T-helper 1 cell (primary cell): ENCODE measurements at places on chromosomes 11 and 22.

DNA sequence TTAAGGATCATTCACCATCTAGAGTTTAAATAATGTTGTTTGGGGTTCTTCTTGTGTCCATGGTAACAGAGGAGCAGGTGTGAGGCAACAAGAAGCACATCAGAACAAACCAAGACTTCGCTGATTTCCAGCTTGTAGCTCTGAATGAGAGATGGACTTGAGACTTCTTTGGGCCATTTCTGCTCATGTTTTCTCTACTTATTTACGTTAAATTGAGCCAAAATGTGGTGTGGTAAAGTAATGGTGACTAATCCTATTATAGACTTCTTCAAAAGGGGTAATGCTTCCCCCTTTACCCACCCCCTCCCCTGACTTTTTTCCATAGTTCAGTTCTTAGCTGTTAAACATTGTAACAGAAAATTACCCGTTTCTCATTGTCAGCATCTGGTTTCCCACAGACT, 65.2 kb downstream of the CSTPP1 start:
- DNase-seq, result no peak

DNA sequence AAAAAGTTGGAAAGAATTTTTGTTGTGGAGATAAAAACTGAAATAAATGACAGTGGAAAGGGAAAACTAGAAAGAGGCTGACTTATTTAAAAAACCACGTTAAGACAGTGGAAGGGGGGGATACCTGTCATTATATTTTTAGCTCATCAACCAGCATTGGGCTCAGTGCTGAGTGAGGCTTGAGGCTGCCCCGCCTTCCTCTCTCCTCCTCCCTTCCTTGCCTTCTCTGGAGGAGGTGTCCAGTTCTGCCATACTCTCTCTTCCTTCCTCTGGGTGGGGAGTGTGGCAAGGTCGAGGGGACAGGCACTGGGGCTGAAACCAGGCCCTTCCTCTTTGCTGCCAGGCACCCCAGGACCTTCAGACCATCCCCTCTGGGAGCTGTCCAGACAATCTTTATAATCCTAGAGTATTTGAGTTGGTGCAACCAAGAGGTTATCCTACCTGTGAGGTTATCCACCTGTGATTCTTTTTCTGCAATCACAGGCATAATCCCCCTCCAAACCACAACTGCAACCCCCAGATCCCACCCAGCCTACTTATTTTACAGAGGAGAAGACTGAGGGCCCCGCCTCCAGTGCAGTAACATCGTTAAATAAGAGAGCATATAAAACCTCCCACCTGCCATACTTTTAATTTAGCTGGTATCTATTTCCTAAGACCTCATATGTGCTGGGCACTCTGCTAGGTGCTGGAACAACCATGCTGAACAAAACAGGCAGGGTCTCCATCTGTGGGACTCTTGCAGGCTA, 578.5 kb downstream of the BUD13 start:
- no peak for DNase-seq

GRCh38 chr11:87447606-87448005, 409.9 kb downstream of the TMEM135 start:
- DNase-seq, result no peak

- no peak for DNase-seq
These were observed 77.3 kb downstream of the ZBTB44 start for GRCh38 chr11:130237282-130238006.

DNA sequence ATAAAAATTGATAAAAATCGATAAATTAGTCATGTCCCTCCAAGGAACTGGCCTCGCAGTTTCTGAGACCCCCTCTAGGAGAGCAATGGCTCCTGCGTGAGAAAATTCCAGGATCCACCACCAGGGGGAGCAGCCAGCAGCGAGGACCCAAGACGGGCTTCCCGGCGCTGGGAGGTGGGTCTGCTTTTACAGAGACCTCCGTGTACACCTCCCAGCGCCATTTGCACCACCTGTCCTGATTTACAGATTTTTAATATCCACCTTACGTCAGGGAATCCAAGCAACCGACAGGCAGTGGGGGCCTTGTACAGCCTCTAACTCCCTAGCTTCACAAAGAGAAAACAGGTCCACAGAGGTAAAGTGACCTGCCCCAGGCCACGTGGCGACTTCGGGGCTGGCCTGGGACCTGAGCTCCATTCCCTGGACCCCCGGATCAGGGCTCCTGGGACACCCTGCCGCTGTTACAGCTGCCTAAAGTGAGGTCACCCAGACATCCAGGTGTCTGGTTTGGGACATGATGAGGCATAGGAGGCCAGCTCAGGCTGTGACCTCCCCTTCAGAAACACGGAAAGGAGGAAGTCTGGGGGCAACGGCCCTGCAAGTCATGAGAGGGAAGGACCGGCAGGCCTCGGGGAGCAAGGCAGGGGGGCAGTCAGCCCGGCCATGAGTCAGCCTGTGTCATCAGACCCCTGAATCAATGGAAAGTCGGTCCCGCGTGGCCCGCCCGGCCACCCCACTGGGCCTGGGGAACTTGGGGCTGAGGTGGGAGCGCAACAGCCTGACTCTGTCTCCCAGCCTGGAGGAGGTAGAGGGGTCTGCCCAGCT, 3.5 kb downstream of the OSM start:
- peak; percentile 75 for DNase-seq
